Sciatic nerve (tissue), 2 donors: ENCODE measurements at places on chromosomes 2 and 18. TPM values are rescaled to one million over a fixed set of nuclear protein-coding genes. Genes with fewer than 3 reads are reported as not detected.

DNA sequence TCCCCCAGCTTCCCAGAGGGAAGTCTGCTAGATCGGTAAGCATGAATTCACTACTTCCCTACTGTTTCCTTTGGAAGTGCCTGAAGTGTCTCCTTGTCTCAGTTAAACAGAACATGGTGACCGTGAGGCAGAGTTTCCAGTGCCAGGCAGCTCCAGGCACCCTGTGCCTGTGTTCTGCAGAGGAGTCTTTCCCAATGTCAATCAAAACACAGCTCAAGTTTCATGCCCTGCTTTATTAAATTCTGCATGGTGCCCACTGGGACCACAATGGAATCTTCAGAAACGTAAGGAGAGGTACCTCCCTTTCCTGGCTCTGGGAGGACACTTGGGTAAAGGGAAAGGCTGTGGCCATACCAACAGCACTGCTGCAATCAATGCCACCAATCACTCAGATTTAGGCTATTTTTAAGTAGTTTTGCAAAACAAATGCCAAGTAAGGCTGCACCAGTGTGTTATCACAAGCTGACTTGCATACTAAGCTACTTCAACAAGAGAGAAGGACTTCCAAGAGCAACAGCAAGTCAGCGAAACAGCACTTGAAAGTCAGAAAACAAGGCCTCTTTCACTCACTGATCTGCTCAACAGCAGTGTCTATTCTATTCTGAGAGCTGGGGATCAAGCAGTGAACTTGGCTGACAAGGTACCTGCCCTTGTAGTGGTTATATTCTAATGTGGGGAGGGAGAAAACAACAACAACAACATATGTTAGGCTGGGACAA, 14.9 kb downstream of the LPIN2 start:
- DNase-seq = no peak

DNA sequence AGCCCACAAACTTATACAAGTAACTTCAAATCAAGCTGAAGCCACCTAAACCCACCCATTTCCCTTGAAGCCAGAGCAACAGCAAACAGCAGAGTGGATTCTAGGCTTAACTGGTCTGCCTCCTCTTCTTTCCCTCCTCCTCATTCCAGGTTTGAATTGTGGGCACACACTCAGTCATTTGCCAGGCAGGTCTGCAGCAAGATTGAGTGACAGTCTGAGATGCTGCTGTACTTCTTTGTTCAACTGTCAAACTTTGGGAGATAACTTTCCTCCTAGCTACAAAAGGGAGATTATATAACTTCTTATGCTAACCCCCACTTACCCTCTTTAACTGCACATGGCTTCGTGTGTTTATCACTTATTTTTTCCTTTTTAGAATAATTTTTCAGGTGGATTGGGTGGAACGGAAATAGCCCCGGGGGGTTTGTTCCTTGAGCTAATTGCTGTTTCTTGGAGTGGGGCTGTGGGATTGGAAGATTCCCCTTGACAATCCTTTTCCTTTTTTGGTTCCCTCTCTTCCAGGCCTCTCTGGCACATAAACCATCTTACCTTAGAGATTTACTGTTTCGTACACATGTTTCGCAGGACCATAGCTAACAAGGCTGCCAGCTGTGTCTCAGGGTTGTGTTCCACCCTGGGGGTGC, 55.0 kb downstream of the RNF144A start:
- no peak for DNase-seq

GRCh38 chr18:45666520-45666919, 51.2 kb downstream of the SLC14A2 start:
- no peak for DNase-seq

DNA sequence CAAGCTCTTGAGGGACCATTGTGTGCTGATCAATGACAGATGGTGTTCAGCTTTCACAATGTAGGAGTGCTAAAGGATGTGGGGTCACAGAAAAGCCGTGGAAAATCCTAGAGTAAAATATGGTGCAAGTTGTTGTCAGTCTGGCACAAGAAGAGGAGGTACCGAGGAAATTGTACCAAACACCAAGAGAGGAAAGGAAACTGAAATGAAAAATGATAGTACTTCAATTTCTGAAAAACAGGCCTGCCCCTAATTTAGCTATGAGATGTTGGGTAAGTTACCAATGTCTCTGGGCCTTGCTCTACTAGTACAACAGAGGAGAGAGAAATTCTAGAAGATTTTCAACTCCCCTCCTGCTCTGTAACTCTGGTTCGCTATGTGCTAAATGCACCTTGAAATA, 78.8 kb upstream of the PELI1 start:
- DNase-seq = no peak

- no peak for DNase-seq
Measured at GRCh38 chr2:97871096-97871780, 124.5 kb downstream of the TMEM131 start.

- no peak for DNase-seq
Measured at GRCh38 chr2:157339965-157340655, 14.5 kb upstream of the ERMN start.

- no peak for DNase-seq
Measured at GRCh38 chr2:183227176-183227575, 102.9 kb downstream of the NUP35 start.

- DNase-seq = no peak
Measured at GRCh38 chr18:61765097-61765496, 127.7 kb downstream of the RNF152 start.

- no peak for DNase-seq
Measured at GRCh38 chr2:19203866-19204265, 154.6 kb downstream of the OSR1 start.

- no peak for DNase-seq
Measured at GRCh38 chr2:67503066-67503795, 106.1 kb downstream of the ETAA1 start.

GRCh38 chr2:182655750-182656149, 60.3 kb upstream of the DNAJC10 start:
- DNase-seq = no peak

Gene LINC00305
- total RNA-seq = not detected

Gene WDSUB1
- total RNA-seq = 12.1 TPM

Gene TRIP12
- 235 TPM for total RNA-seq

Gene C2orf42
- 24.4 TPM for total RNA-seq

Gene CHRNG
- not detected for total RNA-seq
